GM23338 (cell line): ENCODE measurements at places on chromosomes 6 and 20.

DNA sequence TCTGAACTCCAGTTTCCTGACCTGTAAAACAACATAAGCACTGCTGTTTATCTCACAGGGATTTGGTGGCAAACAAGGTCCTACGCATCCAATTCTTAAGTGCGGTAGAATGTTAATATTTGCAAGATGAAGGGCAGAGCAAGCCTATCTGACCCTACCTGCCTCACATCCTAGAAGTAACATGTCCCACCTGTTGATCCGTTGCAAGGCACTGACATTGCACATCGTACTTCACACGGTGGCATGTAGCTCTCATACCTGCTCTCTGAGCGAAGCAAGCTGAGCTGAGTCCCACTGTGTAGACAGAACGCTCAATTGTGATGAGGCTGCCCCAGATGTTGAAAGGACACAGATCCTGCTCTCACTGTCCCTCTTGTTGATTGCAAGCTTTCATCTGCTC lies 154.7 kb upstream of the PDE10A start:
- H3K4me1 ChIP-seq: peaks cover 35% of the 10 kb centered on the region
- DNase-seq: no peak
- H3K36me3 ChIP-seq: no peaks in the 10 kb centered on the region
- H3K4me3 ChIP-seq: peak overlapping the region; percentile 3; the same call in 1 of the 2 replicates

DNA sequence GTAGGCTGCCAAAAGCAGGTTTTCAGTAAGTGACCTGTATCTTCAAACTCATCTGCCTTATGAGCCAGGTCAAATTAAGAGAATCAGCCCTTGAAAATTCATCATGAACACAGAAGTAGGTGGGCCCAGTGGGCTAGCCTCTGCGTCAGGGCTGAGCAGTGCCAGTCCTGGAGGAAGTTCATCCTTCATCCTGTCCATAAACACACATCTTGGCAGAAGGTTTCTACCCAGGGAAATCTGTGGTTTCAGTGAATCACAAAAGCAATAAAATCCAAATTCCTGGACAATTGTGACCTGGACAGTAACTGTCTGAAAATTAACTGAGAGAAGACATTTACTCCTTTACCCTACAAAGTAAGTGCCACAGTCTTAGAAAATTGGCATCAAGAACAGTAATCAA lies 72.4 kb downstream of the ATG5 start:
- no peak overlapping the region for H3K4me3 ChIP-seq
- 0 out of 2 replicates have a peak, but pooled peaks cover 3% of the 10 kb centered on the region for H3K36me3 ChIP-seq
- no peaks in the 10 kb centered on the region for H3K27me3 ChIP-seq
- H3K4me1 ChIP-seq: no peaks in the 10 kb centered on the region
- H3K27ac ChIP-seq: no peak overlapping the region

GRCh38 chr6:133262804-133263203 lies 21.6 kb downstream of the EYA4 start:
- no peaks in the 10 kb centered on the region for H3K4me1 ChIP-seq
- no peak for DNase-seq
- H3K27me3 ChIP-seq: no peaks in the 10 kb centered on the region

DNA sequence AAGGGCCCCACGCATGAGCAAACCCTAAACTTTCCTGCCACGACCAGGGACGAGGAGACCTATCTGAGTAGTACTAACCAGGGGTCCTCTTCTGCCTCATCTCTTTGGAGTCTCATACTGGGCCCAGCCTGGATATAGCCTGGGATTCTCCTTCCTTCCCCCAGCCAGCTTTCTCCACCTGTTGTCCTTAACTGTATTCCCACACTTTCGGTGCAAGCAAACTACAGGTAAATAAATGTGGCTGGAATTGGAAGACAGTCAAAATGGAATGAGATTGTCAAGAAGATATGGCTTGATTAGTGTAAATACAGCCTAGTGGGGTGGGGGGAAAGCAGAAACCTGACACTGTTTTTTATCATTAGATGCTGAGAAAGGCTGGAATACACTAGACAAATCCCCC lies 23.5 kb upstream of the LY86 start:
- no peak overlapping the region for H3K4me3 ChIP-seq
- no peaks in the 10 kb centered on the region for H3K36me3 ChIP-seq
- no peak for DNase-seq
- no peaks in the 10 kb centered on the region for H3K27me3 ChIP-seq
- H3K4me1 ChIP-seq: no peaks in the 10 kb centered on the region

DNA sequence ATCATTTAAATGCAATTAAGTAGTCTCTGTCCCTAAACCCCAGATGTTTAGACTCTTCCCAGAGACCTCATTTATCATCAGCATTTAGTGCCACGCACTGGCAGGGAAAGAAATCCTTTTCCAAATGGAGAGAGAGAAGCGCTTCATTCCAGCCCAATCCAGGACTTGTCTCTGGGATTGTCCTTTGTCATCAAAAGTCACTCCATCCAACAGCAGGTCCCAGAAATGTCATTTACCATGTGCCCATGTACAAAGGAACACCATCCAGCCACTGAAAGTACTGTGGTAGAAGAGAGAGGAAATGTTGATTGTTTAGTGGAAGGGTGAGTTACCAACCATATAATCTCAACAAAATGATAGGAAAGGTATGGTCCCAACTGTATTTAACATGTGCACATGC lies 66.9 kb upstream of the SMIM28 start:
- no peaks in the 10 kb centered on the region for H3K36me3 ChIP-seq
- no peaks in the 10 kb centered on the region for H3K27me3 ChIP-seq
- no peak overlapping the region for H3K4me3 ChIP-seq
- DNase-seq: no peak
- H3K27ac ChIP-seq: no peak overlapping the region
- no peaks in the 10 kb centered on the region for H3K4me1 ChIP-seq

GRCh38 chr6:8170245-8170644 lies 67.9 kb upstream of the EEF1E1 start:
- H3K4me1 ChIP-seq: no peaks in the 10 kb centered on the region
- H3K36me3 ChIP-seq: no peaks in the 10 kb centered on the region
- H3K4me3 ChIP-seq: no peak overlapping the region
- H3K27ac ChIP-seq: no peak overlapping the region
